ENCODE measurements at places on chromosomes 3 and 15.
A peak's percentile ranks its signal among the peaks of the same experiment; 100 is the strongest.

GRCh38 chr3:53657651-53658050, 163.2 kb downstream of the CACNA1D start:
- no peak for DNase-seq

- DNase-seq, result no peak
Observed at GRCh38 chr15:45107941-45108630, 5.9 kb downstream of the DUOX2 start.

GRCh38 chr3:71299160-71299559, 284.4 kb downstream of the FOXP1 start:
- DNase-seq, result no peak

DNA sequence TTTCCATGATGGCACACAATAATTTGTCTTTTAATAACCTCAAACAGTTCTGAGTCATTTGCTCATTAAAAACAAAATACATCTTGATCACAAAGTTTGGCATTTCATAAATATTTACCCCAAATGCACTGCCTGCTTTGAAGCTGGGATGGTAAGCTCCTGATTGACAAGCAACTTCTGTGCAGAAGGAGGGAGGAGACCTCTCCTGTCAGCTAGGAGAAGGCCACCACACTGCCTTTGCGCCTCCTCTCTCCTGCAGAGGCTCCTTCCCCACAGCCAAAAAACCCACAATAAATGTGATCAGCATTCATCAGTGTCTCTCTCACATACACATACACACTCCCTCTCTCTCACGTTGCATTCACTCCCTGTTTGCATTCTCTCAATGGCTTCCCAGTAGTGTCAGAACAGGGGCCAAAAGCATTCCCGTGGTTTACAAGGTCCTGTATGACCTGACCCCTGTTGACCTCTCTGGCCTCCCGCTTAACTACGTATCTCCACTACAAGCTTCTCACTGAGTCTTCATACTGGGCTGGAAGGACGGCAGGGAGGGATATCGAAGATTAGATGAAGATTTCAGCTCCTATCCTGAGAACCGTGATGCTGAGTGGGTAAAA, 216.4 kb downstream of the FOXP1 start:
- DNase-seq, result peak; percentile 32

- DNase-seq, result no peak
Observed at GRCh38 chr3:93904568-93904967, 69.1 kb downstream of the PROS1 start.

- DNase-seq, result no peak
Observed at GRCh38 chr3:128369121-128369703, 97.5 kb downstream of the DNAJB8 start.

DNA sequence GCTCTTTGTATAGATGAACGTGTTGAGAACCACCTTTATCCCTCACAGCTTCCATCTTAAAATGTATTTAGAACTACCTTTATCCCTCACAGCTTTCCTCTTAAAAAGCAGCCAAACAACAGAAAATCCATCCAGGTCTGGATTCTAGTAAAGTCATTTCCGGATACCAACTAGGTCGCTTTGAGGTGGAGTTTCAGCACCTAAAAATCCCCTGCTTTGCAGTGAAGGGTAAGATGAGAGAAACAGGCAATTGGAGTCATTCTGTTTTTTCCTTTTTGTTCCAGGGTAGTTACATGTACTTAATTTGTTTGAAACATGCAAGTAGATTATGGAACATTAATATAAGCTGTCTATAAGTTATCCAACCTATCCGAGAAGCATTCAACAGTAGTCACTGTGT, 192.0 kb downstream of the UBE2E2 start:
- no peak for DNase-seq

- peak; percentile 70 for DNase-seq
Observed at GRCh38 chr15:80059786-80060355, 395 bp downstream of the ZFAND6 start.

DNA sequence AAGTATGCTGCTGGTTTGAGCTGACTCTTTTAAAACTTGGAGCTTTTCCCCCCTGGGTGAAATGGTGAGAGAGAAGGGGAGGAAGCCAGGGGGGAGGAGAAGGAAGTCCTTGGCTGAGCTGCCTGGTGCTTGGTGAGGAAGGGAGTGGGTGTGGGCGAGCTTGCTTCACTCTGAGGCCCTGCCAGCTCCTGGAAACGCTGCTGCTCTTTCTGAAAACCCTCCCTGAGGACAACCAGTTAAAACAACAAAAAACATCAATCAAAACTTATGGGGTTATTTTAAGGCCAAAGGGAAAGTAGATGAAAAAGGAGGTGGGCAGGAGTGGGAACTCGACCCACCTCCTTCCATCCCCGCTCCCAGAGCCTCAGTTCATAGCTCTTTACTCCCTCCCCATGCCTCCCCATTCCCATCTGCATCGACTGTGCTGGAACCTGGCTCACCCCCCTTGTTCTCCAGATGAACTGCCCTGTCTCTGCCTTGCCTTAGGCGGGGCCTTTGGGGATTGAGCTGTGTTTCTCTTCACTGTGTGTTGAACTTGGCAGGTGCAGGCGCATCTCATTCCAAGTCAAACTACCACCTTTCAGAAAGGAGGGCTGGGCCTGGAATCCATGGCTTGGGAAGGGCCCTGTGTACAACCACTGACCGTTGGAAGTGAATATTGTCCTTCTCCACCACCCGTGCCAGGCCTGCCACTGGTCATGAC, 166.1 kb downstream of the ZNF621 start:
- DNase-seq, result peak; percentile 32

DNA sequence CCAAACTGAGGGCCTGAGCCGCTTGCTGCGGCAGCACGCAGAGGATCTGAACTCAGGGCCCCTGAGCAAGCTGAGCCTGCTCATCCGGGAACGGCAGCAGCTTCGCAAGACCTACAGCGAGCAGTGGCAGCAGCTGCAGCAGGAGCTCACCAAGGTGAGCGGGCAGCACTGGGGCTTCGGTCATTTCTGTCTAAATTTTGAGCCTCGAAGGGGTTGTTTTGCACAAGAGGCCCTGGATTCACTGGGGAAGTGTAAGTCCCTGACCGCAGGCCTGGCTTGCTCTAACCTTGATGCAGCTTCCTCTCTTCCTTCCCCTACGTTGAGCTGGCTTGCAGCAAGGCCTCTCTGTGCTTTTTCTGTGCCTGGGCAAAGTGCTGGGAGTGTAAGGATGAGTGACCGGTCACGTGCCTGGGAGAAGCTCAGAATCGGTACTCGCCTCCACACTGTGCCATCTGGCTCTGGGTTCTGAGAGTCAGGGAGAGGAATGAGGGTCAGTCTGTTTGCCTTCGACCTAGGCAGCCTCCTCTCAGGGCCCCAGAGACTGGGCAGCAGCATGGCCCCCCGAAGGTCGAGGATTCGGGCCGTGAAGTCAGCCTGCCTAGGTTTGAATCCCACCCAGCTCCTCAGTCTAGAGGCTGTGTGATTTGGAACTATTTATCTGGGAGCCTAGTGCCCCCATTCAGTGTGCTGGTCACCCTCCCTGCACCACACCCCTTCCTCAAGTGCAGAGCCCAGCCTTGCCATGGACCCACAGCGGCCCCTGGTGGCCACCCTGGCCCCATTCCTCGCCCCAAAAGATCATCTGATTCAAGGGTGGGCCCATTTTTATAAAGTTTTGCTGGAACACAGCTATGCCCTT, 1.4 kb downstream of the FES start:
- peak; percentile 93 for DNase-seq

GRCh38 chr15:31932576-31932975, 97.7 kb upstream of the CHRNA7 start:
- no peak for DNase-seq

GRCh38 chr3:133426721-133427120, 26.9 kb downstream of the BFSP2 start:
- DNase-seq, result no peak
